Fibroblast of villous mesenchyme (primary cell): ENCODE measurements at places on chromosomes 11 and 22. TPM values are rescaled to one million over a fixed set of nuclear protein-coding genes. Genes with fewer than 3 reads are reported as not detected.

CTTN gene
- total RNA-seq = 358 and 406 TPM in 2 replicates

DENND6B gene
- 2.3 and 2.6 TPM in 2 replicates for total RNA-seq

SLC22A12 gene
- not detected in 2 replicates for total RNA-seq

- no peak for DNase-seq
Measured at GRCh38 chr11:32079553-32079952, 11.3 kb upstream of the RCN1 start.

GRCh38 chr22:30825711-30826505 lies 131.2 kb downstream of the OSBP2 start:
- DNase-seq = no peak

GRCh38 chr11:114088216-114088615 lies 28.7 kb downstream of the ZBTB16 start:
- DNase-seq = no peak

DNA sequence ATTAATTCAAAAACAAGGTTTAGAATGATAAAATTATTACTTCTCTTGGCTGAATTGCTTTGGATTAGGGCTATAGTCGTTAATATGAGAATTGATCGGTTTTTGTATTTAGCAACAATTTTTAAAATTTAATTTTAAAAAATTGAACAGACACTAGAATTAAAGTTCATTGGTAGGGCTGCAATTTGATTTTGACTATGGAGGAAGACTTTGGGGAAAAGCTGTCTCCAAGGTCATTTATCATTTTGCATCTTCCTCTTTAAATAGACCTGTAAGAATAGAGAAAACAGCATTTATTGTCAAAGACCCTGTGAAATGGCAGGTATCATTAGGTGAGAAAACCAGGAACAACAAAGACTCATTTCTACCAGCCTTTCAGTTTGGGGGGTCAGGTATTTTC lies at the start of gene OR4S2:
Gene OR4S2 (plus strand): TSS at position 301 of the 400 bp plus-strand sequence. CDS start 2,577 bp downstream, outside the sequence.
- no peak for DNase-seq

GRCh38 chr11:34427186-34427805 lies 11.4 kb upstream of the CAT start:
- peak; percentile 89 for DNase-seq

GRCh38 chr22:19783586-19784383 lies 23.2 kb downstream of the TBX1 start:
- DNase-seq = no peak

- DNase-seq = no peak
Measured at GRCh38 chr22:20444325-20444724, 6.7 kb upstream of the SCARF2 start.

- no peak for DNase-seq
Measured at GRCh38 chr22:45977003-45977411, at the start of gene WNT7B. WNT7B (minus strand) TSS chr22:45977162; CDS start chr22:45976754, 408 bp downstream.

GRCh38 chr22:33557836-33558235 lies 362.4 kb downstream of the LARGE1 start:
- DNase-seq = no peak

DNA sequence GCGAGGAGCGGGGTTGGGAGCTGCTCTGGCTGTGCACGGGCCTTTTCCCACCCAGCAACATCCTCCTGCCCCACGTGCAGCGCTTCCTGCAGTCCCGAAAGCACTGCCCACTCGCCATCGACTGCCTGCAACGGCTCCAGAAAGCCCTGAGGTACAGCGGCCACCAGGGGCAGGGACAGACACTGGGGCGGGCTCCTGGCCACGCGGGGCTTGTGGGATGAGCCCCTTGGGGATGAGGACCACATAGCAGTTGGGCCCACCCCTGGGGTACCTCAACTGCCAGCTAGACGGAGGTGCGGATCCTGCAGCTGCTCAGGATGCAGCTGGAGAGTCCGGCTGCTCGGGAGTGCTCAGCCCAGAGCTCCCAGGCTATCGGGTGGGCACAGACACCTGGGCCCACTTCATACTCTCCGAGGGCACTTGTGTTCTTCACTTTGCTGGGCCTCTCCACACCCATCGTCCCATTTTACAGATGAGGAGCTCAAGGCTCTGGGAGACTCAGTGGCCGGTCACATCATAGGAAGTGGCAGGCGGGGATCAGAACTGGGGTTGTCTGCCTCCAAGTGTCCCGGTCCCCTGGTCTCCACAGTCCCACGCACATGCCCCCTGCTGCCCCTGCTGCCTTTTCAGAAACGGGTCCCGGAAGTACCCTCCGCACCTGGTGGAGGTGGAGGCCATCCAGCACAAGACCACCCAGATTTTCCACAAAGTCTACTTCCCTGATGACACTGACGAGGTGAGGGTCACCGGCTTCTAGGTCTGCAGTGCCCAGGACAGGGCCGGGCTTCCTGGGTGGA lies 77.6 kb downstream of the MYO7A start:
- DNase-seq = no peak

- DNase-seq = no peak
Measured at GRCh38 chr11:914747-915501, 4.3 kb upstream of the CHID1 start.

- no peak for DNase-seq
Measured at GRCh38 chr11:69529001-69529400, 47.5 kb downstream of the LINC01488 start.

DNA sequence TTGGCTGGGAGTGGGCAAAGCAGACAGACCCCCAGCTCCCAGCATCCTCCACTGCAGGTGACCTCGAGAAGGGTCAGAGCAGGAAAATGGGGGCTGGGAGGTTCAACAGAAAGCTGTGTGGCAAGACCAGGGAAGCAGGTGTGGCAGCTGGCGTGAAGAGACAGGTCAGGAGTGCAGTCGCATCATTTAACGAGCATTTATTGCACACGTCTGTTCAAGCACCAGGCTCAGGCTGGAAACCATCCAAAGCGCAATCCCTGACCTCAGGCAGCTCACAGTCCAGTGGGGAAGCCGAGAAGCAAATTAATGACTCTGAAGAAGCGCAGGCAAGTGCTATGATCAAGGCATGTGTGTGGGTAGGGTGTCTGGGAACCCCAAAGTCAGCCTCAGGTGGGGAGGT lies 7.4 kb downstream of the SLC25A45 start:
- DNase-seq = peak; percentile 37

DNA sequence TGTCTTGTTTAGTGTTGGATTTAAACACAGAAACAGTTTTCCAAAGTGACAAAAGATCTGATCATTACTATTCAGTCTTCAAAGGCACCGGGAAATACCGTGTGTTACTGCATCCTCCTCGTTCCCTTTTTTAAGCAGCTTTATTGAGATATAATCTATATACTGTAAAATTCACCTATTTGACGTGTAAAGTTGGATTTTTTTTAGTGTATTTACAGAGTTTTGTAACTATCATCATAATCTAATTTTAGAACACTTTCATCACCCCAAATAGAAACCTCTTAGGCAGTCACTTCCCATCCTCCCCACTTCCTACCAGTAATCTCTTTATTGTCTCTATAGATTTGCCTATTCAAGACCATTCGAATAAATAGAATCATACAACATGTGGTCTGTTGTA lies 1.4 kb downstream of the ANO5 start:
- no peak for DNase-seq

GRCh38 chr11:17244046-17244445 lies 32.5 kb upstream of the NUCB2 start:
- DNase-seq = no peak
